Stimulated activated CD4-positive, alpha-beta T cell treated with anti-CD3 and anti-CD28 coated beads, TNF-alpha, amount 100 ng/mL, for 1 hour (primary cell): ENCODE measurements at places on chromosomes 12 and 14.
A peak's percentile ranks its signal among the peaks of the same experiment; 100 is the strongest.

GRCh38 chr14:73459959-73460358, 1.6 kb upstream of the NUMB start:
- no peak for DNase-seq

GRCh38 chr12:23949348-23950209, at the start of gene SOX5:
SOX5 (minus strand) TSS chr12:23949670; CDS start chr12:23949601, 69 bp downstream.
- no peak for DNase-seq

GRCh38 chr12:101908395-101908794, 31.0 kb downstream of the DRAM1 start:
- no peak for DNase-seq

- no peak for DNase-seq
Measured at GRCh38 chr14:95157048-95157326, 342 bp downstream of the DICER1 start.

DNA sequence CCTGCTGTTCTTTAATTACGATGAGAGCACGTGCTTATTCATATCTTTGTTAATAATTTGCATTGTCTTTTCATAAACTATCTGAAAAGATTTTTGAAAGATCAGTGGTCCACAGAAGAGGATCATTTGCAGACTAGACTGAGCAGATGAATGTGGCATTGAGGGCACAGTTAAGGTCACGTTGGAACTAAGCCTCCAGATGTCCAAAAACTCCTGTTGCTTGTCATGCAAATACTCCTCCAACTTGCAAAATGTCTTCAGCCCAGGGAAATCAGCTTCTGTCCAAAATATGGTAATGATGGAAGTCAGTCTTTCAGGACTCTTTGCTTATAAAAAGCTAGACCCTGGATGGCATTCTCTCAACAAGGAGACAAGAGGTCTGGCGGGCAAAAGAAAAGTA, 201.6 kb upstream of the TMEM260 start:
- no peak for DNase-seq

GRCh38 chr12:93266-94005, 26.9 kb downstream of the IQSEC3 start:
- DNase-seq: no peak

DNA sequence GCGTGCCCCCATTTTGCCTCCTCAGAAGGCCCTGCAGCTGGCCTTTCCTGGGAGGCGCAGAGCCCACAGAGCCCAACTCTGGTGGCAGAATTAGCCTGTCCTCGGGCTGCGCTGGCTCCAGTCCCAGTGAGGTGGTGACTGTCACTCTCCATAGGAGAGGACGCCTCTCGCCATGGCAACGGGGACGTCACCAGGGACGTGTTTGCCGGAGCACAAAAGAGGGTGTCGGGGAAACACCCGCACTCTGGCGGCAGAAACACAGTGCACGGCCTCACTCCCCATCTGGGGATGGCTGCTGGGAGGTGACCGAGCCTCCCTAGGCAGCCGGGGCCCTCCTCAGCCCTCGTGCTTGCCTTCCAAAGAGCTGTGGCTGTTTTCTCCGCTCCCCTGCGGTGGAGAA, 50.2 kb upstream of the NCOR2 start:
- DNase-seq: no peak

- DNase-seq: no peak
Measured at GRCh38 chr12:114916124-114916523, 232.1 kb upstream of the TBX3 start.

GRCh38 chr12:79274501-79275064, 410.0 kb downstream of the SYT1 start:
- DNase-seq: no peak

DNA sequence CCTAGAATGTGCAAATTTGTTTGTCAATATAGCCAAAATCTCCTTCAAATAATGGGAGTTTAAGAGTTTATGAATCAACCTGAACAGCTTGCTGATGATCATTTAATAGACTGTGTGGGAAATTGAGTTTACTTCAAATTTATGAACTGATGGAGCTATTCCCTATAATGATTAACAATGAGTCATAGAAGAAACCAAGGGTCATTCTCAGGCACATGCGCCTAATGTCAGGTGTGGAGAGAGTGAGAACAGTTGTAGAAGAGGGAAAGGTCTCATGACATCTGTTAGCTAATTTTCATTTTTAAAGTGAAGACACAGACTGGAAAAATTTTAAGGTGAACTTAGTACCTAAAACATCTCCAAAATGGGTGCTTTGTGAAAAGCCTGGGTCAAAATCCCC, 191.8 kb downstream of the BMP4 start:
- DNase-seq: no peak

- DNase-seq: no peak
Measured at GRCh38 chr12:93135286-93136239, 206.5 kb upstream of the EEA1 start.

DNA sequence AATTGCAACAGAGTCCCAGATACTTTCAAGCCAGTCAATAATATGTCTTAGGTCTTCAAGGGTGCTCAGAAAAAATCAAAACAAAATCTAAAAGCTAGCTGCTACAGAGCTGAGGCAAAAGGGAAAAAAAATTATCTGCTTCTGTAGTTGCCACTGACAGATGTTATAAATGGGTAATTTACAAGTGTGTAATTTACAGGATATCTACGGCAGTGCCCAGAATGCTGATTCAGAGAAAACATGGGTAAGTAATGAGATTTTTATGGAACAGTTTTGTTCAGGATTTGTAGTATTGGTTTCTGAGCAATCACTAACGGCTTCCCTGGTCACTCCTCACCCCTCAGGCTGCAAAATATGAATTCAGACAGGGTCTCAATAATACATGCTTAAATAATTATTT, 234.1 kb downstream of the GALC start:
- no peak for DNase-seq

- DNase-seq: no peak
Measured at GRCh38 chr14:93106541-93107156, 9.1 kb downstream of the ITPK1 start.

GRCh38 chr12:111295176-111295575, 73.7 kb downstream of the PHETA1 start:
- DNase-seq: no peak

DNA sequence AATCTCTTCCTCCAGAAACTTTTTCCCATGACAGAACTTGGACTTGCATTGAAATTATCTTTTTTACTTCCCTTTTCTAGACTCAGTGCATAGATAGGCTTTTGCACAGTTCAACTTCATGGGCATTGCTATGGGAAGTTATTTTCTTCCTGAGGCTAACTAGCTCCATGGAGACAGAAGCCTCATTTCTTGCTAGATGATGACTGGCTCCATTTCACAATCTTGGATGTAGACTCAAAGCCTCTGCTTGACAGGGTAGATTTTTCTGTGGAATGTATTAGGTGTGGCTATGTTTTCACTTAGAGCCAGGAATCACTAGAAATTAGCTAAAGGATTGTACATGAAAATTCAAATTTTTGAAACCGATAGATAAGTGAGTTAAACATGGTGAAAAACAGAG, 884.1 kb upstream of the MGAT4C start:
- no peak for DNase-seq

DNA sequence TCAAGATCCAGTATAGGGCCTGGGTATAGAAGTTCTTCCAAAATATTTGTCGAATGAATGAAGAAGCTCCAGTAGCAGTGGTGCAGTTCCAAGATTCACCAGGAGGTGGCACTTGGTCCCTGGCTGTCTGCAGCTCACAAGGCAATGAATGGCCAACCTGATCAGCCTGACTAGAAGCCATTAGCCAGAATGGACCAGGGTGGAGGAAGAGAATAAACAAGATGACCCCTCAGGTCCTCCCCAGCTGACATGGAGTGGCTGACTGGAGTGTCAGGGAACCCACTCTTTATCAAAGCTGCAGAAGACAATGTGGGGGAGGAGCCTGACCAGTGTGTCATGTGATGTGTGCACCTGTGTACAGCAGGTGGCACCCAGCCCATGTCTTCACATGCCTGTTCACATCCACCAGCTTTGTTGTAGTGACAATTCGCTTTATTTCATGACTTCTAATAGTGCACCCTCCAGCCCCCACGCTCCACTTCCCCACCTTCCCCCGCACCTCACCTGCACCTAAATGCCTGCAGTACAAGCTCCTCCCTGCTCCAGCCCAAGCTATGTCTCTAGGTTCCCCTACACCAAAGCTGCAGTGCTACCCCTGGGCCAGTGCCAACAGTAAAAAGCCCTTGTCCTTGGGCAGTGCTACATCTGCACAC, 3.0 kb downstream of the LTBP2 start:
- peak; percentile 70 for DNase-seq

DNA sequence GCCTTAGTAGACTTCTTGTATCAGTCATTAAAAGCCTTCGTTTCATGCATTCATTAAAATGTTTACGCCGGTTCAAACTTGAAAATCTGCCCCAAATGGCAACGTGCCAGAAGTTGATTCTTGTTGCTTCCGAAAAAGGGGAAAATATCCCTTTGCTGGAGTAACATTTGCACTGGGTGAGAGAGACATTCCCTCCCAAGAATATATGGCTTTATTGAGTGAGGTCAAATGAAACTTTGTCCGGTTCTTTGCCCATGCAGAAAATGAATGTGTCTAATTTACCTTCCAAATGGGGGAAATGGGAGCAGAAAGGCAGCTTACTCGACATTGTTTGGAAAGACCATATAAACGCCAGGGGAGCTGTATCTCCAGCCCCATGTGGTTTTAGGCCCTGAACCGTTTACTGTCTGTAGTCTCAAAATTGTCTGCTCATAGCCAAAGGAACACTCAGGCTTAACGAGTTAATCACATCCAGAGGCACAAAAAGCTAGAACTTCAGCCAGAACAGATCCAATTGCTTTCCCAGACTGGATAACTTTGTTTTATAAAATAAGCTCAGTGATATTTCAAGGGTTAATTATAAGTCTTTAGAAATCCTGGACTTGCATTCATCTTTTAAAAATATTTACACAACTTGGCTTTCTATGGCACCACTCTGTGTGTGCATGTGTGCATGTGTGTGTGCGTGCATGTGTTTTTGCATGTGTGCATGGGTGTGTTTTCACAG, 2.9 kb upstream of the EMP1 start:
- no peak for DNase-seq

DNA sequence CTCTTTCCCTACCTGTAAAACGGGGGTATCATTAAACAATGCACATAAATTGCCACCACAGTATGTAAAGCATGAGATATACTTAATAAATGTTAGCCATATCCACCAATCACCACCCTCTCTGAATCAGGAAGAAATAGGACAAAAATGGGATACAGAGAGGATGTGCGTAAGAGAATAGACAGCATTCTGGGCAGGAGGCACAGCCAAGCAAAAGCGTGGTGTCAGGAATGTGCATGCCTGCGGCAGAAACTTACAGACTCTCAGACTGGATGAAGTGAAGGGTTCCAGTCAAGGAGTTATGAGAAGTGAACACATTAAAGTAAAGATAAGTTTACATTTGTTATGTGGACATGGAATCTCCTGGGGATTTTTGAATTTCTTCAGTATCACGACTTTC, 121.7 kb upstream of the MDM1 start:
- no peak for DNase-seq

- no peak for DNase-seq
Measured at GRCh38 chr14:90678846-90679362, 137.3 kb downstream of the TTC7B start.

DNA sequence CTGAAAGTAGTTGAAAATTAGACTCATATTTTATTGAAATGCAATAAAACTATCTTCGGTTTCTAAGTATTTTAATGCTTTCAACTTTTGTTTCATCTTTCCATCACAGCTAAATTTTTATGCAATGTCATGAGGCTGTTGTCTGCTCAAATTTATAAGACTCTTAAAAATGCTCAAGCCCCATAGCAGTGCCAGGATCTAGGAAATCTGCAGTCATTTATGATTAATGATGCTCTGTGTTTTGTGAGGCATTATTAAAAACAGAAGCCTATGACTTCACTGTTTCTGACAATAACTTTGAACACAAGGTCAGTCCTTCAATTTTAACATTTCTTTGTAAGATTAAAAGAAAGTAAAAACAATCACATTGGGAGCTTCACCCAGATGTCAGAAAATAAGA, 112.5 kb downstream of the ALX1 start:
- no peak for DNase-seq

DNA sequence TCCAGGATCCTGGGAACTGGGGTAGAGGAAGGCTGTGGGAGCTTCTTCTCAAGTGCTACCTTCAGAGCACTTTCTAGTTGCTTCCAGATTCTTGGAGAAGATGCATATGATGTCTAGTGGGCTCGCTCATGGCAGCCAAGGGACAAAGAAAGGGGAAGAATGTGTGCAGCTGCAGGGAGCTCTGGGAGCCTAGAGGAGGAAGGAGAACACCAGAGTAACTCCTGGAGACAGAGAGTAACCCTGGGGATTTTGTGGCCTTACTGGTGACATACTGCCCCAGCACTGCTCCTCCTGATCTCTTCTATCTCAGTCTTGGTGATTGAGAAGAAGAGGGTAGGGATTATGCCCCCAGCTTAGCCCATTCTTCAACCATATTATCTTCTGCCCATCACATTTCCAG, 10.3 kb upstream of the SP7 start:
- DNase-seq: no peak

DNA sequence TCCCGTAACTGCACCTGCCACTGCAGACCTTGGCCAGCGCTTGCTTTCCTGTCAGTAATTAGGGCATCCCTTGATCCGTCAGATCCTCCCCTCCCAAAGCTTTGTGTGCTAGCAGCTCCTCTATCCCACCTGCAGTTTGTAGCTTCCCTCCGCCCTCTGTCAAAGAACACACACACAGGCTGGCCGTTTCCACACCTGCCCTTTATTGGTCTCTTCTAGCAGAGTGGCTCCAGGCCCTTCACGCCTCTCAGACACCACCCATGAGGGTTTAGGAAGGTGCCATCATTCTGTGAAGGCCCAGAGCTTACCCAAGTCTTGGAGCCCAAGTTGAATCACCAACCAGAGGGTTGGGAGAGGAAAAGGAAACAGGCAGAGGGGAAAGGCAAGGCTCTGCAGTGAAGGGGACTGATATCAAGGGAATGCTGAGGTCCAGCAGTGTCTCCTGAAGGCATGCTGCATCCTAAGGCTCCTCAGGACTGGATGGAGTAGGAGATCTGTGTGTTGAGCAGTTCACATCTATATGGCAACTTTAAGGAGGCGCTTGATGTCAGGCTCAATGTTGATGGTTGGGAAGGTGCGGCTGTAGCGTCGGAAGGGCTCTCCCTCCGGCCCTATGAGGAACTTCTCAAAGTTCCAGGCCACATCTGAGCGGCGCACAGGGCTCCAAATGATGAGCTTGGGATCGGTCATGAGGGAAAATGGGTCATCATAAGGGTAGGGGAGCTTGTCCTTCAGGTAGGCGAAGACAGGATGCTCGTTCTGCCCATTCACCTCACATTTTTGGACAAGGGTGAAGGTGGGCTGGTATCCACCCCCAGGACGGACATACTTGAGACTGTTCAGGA, 3.4 kb downstream of the GPX2 start:
- no peak for DNase-seq

GRCh38 chr14:67111022-67111421, 78.2 kb upstream of the GARIN2 start:
- DNase-seq: no peak
